ENCODE measurements at places on chromosomes 7 and 10.
A peak's percentile ranks its signal among the peaks of the same experiment; 100 is the strongest.

DNA sequence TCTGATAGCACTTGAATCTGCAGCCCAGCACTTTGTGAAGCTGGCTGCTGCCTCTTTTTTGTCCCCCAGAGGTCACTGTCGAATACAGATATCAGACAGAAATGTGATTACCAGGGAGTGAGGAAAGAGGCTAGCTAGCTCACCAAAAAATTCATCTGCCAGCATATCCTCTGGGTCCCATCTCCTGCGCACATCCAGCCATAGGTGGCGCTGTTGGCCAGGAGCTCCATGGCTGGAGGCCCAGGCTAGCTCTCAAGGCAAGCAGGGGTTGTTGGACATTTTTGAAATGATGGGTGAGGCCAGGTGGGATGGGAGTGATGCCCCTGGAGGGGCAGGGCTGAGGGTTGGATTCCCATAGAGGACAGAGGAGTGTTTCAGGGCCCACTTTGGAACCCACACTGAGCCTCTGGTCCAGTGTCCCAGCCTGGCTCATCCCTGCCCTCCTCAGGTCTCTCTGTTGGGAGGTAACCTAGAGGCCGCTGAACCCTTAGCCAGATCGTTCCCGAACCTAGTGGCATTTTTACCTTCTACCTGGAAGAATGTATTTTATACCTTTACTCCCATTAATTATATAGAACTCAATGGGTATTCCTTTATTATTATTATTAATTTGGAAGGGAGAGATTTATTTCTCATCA, 14.8 kb downstream of the DPCD start:
- peak; percentile 65 for DNase-seq
- H3K36me3 ChIP-seq: peaks cover 2% of the 10 kb centered on the region

GRCh38 chr10:119518936-119519335, 23.6 kb downstream of the RGS10 start:
- no peak overlapping the region for H3K4me3 ChIP-seq
- H3K27ac ChIP-seq: no peak overlapping the region
- no peaks in the 10 kb centered on the region for H3K4me1 ChIP-seq
- no peaks in the 10 kb centered on the region for H3K36me3 ChIP-seq

GRCh38 chr7:133372337-133372736, 119.5 kb downstream of the EXOC4 start:
- peaks cover 10% of the 10 kb centered on the region for H3K4me1 ChIP-seq
- H3K27ac ChIP-seq: no peak overlapping the region
- DNase-seq: no peak
- H3K36me3 ChIP-seq: peaks cover 4% of the 10 kb centered on the region

- no peaks in the 10 kb centered on the region for H3K4me1 ChIP-seq
- H3K27ac ChIP-seq: no peak overlapping the region
- H3K27me3 ChIP-seq: no peaks in the 10 kb centered on the region
- H3K36me3 ChIP-seq: no peaks in the 10 kb centered on the region
- DNase-seq: no peak
Observed at GRCh38 chr10:28343987-28344895, 41.4 kb upstream of the MPP7 start.

- no peak for DNase-seq
- no peaks in the 10 kb centered on the region for H3K36me3 ChIP-seq
- no peaks in the 10 kb centered on the region for H3K27me3 ChIP-seq
Observed at GRCh38 chr10:90204131-90204955, 503.0 kb downstream of the KIF20B start.

- no peak for DNase-seq
- H3K27me3 ChIP-seq: no peaks in the 10 kb centered on the region
- H3K36me3 ChIP-seq: no peaks in the 10 kb centered on the region
- H3K27ac ChIP-seq: no peak overlapping the region
- no peak overlapping the region for H3K4me3 ChIP-seq
- no peaks in the 10 kb centered on the region for H3K4me1 ChIP-seq
Observed at GRCh38 chr7:118452128-118452527, 227.6 kb downstream of the ANKRD7 start.

Measured in right atrium auricular region (tissue), 2 donors.